Left renal cortex interstitium (tissue), 4 donors: ENCODE measurements at places on chromosomes 13 and 19. TPM values are rescaled to one million over a fixed set of nuclear protein-coding genes. Genes with fewer than 3 reads are reported as not detected.

The FUT6 gene
- polyA plus RNA-seq = 16.0 TPM

The SLC15A1 gene
- 13.2 TPM for polyA plus RNA-seq

The OR7A5 gene
- polyA plus RNA-seq = not detected

The ZNF225 gene
- 9.8 TPM for polyA plus RNA-seq

The ACER1 gene
- 0.13 TPM for polyA plus RNA-seq

DNA sequence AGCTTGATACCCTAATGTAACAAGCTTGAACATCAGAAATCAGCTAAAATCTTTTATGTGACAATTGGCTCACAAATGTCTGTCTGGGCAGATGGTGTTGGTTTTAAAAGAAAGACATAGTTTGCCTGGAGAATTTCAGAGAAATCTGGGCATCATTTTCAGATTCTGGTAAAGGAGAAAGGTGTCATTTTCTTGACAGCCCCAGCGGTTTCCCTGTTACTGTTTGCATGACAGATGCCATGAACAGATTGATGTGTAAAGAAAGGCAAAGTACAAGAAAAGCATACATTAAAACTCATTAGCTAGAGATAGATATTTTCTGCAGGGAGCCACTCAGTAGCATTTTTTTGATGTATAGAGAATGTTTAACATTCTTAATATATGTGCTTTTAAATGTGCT lies 987.9 kb downstream of the OLFM4 start:
- DNase-seq = no peak

DNA sequence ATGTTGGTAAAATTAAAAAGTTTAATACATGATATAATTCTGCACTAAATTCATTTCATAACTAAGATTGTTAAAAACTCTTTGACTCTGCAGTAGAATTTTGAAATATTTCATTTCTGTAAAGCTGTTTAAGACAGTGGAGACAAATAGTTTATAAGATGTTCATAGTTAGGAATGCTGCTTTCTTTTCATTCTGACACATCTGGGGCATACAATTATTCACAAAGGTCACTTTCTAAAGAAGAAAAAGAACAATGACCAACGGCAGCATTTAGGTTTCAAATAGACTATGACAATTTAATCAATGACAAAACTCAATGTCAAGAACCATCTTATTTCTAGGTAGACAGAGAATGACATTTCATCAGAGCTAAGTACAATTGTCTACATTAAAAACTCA lies 1422.1 kb downstream of the PCDH9 start:
- DNase-seq = no peak

DNA sequence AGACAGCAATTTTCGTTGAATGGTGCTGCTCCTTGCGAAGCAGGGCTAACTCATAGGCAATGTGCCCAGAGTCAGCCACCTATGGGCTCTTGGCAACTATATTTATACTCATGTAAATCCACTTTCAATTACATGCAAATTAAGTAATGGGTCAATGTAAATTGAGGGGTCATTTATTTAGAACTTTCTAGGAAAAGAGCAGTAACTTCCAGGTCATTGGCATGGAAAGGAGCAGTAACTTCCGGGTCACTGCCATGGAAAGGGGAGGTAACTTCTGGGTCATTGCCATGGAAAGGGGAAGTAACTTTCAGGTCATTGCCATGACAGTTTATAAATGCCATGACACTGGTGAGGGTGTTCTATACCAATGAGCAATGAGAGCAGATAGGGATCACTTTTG lies 11.6 kb downstream of the KLK4 start:
- DNase-seq = no peak

- no peak for DNase-seq
Measured at GRCh38 chr13:77230560-77230959, 96.3 kb downstream of the MYCBP2 start.

- DNase-seq = no peak
Measured at GRCh38 chr19:45906221-45906620, 3.8 kb upstream of the MYPOP start.

DNA sequence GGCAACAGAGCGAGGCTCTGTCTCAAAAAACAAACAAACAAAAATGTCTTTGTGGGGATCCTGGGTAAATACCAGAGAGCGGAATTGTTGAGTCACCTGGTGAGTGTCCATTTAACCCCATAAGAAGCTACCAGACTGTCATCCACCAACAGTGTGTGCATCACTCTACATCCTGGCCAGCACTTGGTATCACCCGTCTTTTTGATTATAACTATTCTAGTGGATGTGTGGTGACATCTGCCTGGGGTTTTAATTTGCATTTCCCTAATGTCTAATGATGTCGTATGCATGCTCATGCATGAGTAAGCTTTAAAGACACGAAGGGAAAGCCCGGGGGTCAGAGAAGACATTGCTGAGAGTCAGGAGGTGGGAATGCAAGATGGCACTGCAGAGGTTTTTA lies 126.7 kb upstream of the MRI1 start:
- no peak for DNase-seq

DNA sequence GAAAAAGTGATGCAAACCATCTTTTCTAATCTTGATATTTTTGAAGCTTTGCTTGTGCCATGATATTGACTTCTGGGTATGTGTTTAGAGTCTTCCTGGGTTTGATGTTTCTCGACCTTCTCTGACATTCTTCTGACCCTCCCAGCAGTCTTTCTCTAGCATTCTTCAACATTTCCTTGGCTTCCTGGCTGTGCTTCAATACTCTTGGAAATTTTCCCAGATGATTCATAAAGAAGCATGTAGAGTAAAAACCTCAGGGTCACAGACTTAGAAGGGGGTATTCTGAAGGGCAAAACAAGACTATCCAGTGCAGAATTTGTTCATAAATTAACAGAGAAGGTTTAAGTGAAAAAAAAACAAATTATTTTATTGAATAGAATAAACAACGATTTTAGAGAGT lies 946.3 kb upstream of the PCDH9 start:
- DNase-seq = no peak

GRCh38 chr19:11181488-11181887 lies 15.9 kb downstream of the KANK2 start:
- DNase-seq = no peak

GRCh38 chr19:4301590-4302242 lies 473 bp downstream of the TMIGD2 start:
- DNase-seq = no peak

GRCh38 chr19:45591004-45591637 lies 6.5 kb upstream of the OPA3 start:
- no peak for DNase-seq

- no peak for DNase-seq
Measured at GRCh38 chr13:111938741-111939665, 127.9 kb upstream of the SOX1 start.

- no peak for DNase-seq
Measured at GRCh38 chr19:2410023-2410422, 17.4 kb downstream of the TIMM13 start.

- DNase-seq = no peak
Measured at GRCh38 chr13:27971236-27971645, 2.1 kb upstream of the CDX2 start.

GRCh38 chr19:52922841-52923777 lies at the start of gene ZNF888:
Gene ZNF888, minus strand, starts transcription at chr19:52923428. Its CDS starts 5,555 bp downstream, at chr19:52917873.
- peak; percentile 53 for DNase-seq

DNA sequence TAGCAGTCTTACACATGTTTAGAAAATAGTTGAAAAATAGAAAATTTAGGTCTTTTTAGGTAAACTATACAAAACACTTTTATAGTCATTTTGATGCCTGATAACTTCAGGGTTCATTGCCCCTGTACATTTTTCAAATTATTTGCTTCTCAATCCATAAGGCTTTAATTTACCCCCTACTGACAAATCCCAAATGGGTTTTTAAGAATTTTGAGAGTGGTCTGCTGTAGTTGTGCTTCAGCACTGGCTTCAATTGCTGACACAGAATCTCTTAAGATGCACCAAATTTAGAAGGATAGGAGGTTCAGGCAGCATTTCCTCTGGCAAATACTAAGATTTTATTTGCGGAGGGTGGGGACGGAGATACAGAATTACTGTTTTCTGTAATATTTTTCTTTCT lies 89.4 kb downstream of the PCCA start:
- no peak for DNase-seq

DNA sequence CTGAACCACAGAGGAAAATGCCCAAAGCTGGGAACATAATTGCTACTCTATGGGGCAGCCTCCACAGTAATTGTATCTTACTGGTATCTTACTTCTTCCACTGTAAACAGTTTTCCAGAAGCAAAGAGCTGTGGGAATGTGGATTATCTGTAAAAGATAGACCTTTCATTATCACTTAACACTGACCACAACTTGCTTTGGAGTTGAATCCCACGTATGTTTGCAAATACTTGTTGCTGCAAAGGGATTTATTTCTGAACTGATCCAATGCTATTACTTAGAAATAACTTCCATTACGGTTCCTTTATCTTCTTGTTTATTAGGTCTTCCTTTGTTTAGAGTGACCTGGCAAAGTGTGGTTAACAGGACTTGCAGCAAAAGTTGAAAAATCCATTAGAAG lies 218.1 kb downstream of the KCTD12 start:
- no peak for DNase-seq

- no peak for DNase-seq
Measured at GRCh38 chr19:19115954-19116353, 22.3 kb downstream of the TMEM161A start.

GRCh38 chr13:20544201-20544923 lies 18.7 kb upstream of the CRYL1 start:
- DNase-seq = no peak

DNA sequence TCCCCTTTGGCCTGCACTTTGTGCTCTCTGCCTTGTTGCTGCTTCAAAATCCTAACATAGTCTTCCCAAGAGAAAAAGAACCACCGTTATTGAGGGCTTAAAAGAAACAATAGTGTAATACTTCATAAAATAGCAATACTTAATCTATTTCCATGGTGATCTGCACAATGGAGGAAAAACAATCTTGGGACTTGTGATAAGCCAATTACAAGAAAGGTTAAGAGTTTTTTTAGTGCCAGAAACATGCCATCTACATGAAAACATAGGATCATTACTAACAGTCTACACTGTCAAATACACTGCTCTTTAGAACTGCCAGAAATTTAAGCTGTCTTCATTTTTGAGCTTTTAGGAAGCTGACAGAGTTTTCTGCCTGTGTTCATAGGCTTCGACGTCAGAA lies 54.1 kb upstream of the MAB21L1 start:
- DNase-seq = no peak

- DNase-seq = no peak
Measured at GRCh38 chr13:48890391-48890790, 85.3 kb upstream of the FNDC3A start.
